Epithelial cell of esophagus (primary cell): ENCODE measurements at places on chromosomes 7 and 10.

GRCh38 chr10:123562387-123562786 lies 103.8 kb upstream of the GPR26 start:
- DNase-seq: no peak

DNA sequence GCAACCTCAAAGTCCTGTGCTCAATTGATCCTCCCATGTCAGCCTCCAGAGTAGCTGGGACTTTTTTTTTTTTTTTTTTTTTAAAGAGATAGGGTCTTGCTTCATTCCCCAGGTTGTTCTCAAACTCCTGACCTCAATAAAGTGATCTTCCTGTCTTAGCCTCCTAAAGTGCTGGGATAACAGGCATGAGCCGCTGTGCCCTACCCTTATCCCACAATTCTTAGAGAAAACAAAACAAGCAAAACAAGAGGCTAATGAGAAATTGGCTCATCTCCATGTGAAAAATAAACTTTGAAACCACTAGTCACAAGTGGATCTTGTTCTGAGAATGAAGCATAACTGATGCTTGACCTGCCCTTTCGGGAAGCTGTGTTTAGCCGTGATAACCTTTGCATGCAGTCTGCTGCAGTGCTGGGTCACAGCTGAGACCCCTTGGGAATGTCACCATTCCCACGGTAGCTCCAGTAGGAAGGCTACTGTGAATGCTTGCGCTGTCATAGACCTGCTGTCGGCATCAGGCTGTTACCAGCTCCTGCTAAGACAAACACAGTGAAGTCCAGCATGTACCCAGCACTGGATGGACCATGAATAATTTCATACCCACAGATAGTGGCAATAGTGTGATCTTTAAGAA lies 290.7 kb upstream of the KIAA1217 start:
- no peak for DNase-seq

- DNase-seq: peak; percentile 77
Measured at GRCh38 chr7:116138202-116138801, 72.0 kb upstream of the TES start.

DNA sequence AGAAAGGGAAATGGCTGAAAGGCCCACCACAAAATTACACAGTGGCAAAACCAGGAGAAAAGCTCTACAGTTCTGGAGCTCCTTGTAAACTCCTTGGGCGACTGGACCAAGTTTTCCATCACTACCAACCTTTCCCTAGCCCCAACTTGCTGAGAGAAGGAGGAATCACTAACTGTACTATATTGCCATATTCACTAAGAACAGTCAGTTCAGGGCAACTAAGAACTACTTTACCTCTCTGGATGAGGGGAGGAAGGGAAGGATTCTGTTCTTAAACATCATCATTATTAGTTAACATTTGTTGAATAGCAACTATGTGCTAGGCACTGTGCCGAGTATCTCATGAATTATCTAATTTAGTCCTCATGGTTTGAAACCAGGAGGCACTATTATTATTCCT lies 98.1 kb upstream of the SVIL start:
- DNase-seq: no peak

GRCh38 chr10:11435581-11435981 lies 175.9 kb downstream of the USP6NL start:
- no peak for DNase-seq

DNA sequence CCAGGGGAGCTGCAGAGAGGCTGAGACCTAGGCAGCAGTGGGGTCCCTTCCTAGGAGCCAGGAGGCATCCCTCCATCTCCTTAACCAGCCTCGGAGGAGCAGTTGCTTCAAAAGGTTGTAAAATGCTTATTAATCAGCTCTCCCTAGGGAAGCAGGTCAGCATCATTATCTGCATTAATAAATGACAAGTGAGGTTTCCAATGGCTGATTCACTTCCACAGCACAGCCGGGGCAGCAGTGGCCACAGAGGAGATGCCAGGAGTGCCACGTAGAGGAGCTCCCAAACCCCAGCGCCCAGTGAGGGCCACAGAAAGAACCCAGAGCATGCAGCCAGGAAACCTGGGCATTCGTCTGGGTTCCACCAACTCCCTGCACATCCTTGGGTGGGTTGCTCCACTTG lies 8.2 kb upstream of the NPFFR1 start:
- no peak for DNase-seq

DNA sequence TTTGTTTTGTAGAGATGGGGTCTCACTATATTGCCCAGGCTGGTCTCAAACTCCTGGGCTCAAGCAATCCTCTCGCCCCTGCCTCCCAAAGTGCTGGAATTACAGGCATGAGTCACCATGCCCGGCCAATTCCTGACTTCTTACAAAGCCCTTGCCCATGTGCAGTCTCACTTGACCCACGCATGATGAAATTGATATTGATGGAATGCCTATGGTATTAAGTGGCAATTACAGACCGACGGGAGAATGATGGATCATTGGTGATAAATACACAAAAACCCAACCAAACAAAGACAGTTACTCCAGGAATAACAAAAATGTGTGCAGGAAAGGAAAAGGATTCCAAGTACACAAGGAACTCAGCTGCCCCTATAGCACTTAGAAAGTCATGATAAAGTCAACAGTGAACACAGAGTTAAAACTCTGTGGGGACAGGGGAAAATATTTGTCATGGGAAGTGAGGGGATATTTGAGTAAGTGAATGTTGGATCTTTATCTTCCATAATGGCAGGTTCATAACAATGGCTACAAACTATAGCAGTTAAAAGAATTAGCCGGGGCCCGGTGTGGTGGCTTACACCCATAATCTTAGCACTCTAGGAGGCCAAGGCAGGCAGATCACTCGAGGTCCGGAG lies 21.6 kb downstream of the HIP1 start:
- peak; percentile 67 for DNase-seq

DNA sequence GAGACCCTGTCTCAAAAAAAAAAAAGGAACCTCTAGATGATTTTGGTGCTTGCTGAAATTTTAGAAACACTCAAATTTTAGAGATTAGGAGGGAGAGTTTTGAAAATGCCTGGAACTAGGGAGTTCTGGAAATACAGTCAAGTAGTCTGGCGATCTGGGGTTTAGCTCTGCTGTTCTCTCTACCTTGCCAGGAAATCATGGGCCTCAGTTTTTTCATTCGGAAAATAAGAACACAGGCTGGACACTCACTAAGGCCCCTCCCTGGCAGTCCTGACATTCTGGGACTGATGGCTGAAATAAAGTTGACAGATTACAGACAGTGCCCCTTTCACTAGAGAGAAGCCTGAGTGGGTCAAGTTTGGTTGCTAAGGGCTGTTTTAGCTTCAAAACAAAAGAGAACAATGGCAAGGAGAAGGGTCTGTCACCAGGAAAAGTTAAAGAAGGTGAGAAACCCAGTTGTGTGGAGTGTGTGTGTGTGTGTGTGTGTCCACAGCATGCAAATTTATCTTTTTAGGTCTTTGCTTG lies 25.0 kb upstream of the CALN1 start:
- no peak for DNase-seq

GRCh38 chr7:149188637-149189259 lies 6.6 kb upstream of the ZNF282 start:
- no peak for DNase-seq

GRCh38 chr7:113202284-113202683 lies 83.9 kb upstream of the SMIM30 start:
- no peak for DNase-seq

- DNase-seq: no peak
Measured at GRCh38 chr7:136693166-136694119, 175.0 kb upstream of the CHRM2 start.

GRCh38 chr10:130340816-130341215 lies 204.6 kb downstream of the GLRX3 start:
- DNase-seq: no peak
